ENCODE measurements at places on chromosomes 7 and 10. TPM values are rescaled to one million over a fixed set of nuclear protein-coding genes. Genes with fewer than 3 reads are reported as not detected.

DNA sequence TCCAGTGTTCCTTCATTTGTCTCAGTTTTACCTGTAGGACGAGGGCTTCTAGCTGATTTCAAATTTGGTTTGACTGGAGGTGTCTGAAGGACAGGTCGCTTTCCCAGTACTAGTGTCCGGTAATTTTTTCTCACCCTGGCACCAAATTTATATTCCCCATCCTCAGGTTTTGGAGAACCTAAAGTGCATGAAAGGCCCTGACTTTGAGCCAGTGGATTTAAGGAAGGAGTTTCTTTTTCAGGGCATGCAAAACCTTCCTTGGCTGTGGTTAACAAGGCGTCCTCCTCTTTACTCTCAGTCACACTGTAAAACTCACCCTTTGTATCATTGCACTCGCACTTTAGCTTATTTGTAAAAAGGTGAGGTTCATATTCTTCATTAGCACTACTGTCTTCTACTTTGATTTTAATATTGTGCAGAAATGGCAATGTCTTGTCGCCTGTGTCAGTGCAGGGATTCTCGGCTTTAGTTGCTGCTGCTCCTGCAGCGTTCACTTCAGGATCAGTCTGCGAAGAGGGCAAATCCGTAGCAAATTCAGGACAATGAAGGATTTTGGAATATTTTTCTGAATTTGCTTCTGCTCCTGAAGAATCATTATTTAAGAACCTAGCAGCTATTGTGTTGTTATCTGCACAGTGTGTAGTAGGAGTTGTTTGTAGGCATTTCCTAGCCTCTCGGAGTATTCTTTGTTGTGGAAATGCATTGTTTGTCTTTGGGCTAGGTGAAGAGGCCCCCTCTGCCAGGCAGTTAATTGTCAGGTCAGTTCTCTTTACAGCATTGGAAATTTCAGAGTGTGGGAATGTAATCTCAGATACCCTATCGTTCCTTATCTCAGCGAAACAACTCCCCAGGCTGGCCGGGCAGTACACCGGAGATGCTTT is 9.9 kb downstream of the SKIDA1 start:
- DNase-seq = no peak

DNA sequence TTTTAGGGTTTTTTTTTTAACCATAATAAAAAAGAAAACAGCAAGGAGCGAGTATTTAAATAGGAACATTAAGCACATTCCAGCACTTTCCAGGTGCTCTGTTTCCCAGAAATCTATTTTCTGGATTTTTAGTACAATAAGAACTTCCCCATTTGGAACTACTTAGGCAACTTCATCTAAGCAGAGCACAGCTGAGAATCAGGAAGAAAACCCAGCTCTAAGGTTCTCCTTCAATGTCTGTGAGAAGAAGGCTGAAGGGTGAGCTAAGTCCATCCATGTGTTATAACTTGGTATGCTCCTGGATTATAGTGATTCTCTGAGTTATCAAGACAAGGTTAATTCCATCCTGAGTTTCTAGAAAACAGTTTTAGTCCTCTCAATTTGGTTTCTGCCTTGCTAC is 181.9 kb downstream of the CYP26A1 start:
- no peak for DNase-seq

DNA sequence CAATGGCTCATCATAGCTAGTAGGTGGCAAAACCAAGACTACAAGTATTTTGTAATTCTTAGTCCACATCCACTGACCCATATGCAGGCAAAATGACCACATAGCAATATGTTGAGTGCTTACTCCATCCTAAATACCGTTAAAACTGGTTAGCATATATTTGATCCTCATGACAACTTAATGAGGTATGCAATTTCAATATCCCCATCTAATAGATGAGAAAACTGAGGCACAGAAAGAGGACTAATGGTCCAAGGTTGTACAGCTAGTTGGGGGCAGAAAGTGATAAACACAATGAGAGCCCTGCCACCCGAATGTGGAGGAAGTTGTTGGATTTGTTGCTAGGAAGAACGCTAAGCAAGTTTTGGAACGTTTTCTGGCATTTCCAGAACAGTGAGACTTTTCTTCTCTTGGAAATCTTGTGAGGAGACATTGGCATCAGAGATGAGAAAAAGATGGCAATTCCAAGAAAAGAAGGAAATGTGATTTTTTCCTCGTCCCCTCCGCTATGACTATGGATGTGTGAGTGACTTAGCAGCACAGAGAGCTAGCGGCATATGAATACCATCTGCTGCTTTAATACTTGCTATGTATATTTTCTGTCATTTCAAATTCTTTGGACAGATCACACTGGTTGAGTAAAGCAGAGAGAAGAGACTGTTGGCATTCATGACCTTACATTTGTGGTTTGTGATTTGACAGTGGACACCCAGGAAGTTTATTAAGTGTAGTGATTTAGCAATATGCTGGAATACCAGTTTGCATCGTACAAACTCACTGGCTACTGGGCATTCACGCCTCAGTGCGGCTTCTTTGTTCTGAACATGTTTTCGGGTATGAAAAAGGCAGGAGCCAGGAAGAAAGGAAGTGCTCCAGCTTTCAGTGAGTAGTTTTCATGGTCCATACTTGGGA is 51.5 kb downstream of the NRCAM start:
- DNase-seq = no peak

- DNase-seq = no peak
Observed at GRCh38 chr10:133159950-133160825, at the start of gene KNDC1. Gene KNDC1 (plus strand): TSS chr10:133160219. CDS start chr10:133160468, 249 bp downstream.

DNA sequence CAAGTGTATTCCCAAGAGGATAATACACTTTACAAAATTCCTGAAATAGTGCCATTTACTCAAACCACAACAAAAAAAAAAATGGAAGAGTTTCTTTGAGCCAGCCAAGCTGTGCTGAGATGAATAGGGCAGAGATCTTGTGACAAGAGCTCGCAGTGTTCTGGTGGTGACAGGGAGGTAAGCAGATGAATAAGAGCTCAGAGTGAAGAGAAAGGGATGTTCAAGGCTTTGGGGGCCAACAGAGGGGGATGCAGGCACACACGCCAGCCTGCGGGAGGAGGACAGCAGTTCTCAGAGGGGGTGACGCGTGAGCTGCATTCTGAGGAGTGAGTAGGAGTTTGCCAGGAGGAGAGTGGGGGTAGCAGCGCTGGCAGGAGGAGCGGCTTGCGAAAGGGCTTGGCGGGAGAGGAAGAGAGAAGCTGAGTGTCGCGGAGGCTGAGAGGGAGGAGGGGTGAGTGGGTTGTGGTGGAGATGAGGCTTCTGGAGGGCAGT is 194.4 kb upstream of the IMMP2L start:
- peak; percentile 88 for DNase-seq

- DNase-seq = peak; percentile 71
Observed at GRCh38 chr7:74174606-74175082, 488 bp downstream of the EIF4H start.

DNA sequence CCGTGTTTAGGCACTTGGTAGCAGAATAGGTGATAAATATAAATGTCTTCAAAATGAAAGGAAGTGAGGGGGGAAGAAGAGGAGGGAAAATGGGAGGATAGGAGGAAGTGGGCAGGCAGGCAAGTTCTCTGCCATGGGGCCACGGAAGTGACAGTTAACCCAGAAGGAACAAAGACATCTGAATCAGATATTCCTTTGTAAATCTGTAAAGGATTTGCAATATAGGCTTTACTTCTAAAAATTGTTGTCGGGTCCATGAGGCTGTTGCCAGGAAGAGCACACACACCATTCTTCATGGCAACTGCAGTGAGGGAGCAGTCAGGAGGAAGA is 23.7 kb upstream of the RASSF4 start:
- DNase-seq = no peak

The AEBP1 gene
- 1,098 TPM for total RNA-seq

The ASAH2 gene
- 2.3 TPM for total RNA-seq

The PNLIP gene
- total RNA-seq = 2.7 TPM
